ENCODE measurements at places on chromosomes 13 and 19.

DNA sequence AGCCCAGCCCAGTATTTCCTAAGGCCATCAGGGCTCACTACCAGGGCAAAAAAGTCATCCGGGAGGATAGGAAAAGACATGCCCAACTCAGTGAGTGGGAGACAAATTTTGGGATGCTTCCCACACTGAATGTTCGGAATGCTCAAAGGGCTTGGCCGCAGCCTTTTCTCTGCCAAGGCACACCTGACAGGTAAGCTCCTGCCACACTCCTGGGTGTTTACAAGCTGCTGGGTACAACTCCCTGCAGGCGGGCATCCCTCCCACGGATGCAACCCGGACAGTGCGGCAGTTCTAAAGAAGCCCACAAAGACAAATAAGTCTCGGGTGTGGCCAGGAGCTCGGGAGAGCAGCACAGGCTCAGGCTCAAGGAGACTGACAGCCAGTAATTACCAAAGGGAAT is 28.1 kb downstream of the SLC7A1 start:
- no peak for DNase-seq

DNA sequence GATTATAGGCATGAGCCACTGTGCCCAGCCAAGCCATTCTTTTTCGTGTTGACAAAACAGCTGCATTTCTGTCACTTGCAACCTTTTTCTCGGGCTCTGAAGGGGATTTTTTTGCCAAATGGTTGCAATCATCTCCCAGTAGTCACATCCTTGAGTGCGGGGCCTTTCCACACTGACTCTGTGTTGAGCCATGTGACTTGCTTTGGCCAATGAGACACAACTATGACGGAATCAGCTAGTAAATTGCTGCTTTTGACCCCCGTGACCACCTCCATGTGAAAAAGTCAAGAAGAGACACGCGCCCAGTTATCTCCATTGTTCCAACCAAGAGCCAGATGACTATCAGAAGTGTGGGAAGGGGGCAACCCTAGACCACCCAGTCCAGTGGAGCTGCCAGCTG is 18.3 kb downstream of the NPHS1 start:
- DNase-seq, result no peak

DNA sequence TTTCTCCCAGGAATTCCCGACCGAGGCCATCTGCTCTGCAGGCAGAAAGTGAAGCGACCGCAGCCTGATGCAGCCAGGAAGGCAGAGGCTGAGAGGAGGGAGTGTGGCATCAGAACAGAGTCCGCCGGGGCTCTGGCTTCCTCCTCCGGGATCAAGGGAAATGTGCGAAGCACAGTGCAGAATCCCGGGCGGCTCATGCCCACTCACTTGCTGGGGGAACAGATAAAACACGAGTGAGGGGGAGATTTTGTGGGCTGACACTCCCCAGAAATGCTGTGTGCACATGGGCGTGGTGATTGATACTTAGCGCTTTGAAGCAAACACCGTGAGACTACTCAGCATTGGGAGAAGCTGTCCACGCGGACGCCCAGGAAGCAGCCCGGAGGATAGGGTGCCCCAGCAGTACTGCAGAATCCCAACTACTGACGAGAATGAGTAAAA is 75.3 kb upstream of the POMP start:
- DNase-seq, result no peak

- DNase-seq, result no peak
Observed at GRCh38 chr13:80871481-80871880, 530.6 kb upstream of the SPRY2 start.

DNA sequence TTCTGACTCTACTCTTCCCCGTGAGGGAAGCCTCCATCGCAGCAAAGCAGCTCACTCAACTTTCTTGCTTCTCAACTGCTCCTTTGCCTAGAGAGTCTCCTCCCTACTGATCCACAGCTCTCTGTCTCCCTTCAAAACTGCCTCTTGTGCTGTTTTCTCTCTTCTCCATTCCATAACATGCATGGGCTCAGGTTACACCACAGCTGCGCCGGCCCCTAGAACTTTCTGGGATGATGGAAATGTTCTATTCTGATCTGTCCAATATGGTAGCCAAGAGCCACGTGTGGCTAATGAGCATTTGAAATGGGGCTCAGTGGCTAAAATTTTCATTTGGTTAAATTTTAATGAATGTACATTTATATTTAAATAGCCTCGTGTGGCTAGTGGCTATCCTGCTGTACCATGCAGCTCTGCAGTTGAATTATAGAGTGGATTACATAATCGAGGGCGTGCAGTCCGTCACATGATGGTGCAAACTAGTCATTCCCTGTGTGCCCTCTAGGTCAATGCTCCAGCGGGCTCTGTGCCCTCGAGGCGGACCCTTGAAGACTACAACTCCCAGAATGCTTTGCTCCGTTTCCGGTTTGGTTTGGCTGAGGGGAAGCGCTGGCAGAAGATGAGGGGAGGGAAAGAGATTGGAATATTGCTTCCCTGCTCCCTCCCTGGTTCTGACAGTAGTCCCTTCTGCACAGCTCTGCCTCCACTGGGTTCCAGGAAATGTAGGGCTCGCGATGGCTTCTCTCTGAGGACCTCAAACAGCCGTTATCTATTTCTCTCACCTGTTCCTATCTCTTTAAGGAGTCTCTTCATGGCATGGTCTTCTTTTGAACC is 109.8 kb downstream of the CACNA1A start:
- peak; percentile 32 for DNase-seq

GRCh38 chr13:109165417-109165904 is 536.0 kb downstream of the MYO16 start:
- DNase-seq, result no peak

- no peak for DNase-seq
Observed at GRCh38 chr19:19578252-19578651, 40.2 kb downstream of the CILP2 start.

GRCh38 chr13:20466371-20466770 is 59.3 kb downstream of the CRYL1 start:
- no peak for DNase-seq

GRCh38 chr13:78036841-78037240 is 118.2 kb upstream of the EDNRB start:
- DNase-seq, result no peak

GRCh38 chr13:29581666-29582065 is 13.8 kb downstream of the SLC7A1 start:
- DNase-seq, result no peak

- no peak for DNase-seq
Observed at GRCh38 chr19:57267291-57267690, 13.0 kb upstream of the ZNF460 start.

- no peak for DNase-seq
Observed at GRCh38 chr13:61024046-61024445, 391.6 kb downstream of the PCDH20 start.

DNA sequence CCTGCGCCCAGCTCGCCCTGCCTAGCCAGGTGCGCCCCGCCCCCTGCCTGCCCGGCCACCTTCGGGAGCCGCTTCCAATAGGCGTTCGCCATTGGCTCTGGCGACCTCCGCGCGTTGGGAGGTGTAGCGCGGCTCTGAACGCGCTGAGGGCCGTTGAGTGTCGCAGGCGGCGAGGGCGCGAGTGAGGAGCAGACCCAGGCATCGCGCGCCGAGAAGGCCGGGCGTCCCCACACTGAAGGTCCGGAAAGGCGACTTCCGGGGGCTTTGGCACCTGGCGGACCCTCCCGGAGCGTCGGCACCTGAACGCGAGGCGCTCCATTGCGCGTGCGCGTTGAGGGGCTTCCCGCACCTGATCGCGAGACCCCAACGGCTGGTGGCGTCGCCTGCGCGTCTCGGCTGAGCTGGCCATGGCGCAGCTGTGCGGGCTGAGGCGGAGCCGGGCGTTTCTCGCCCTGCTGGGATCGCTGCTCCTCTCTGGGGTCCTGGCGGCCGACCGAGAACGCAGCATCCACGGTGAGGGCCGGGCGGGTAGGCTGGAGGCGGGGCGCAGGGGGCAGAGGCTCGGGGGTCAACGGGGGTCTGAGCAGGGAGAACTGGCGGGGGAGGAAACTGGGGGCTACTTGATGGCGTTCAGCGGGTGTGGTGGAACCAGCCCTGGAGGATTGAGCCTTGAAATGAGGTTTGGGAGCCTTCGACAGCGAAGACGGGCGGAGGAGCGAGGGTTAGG is at the start of gene SPINT2:
SPINT2 (plus strand) TSS at position 88 of the 727 bp plus-strand sequence; CDS start at position 408, 320 bp downstream.
- no peak for DNase-seq

GRCh38 chr19:29694669-29695627 is 20.1 kb downstream of the C19orf12 start:
- peak; percentile 94 for DNase-seq

DNA sequence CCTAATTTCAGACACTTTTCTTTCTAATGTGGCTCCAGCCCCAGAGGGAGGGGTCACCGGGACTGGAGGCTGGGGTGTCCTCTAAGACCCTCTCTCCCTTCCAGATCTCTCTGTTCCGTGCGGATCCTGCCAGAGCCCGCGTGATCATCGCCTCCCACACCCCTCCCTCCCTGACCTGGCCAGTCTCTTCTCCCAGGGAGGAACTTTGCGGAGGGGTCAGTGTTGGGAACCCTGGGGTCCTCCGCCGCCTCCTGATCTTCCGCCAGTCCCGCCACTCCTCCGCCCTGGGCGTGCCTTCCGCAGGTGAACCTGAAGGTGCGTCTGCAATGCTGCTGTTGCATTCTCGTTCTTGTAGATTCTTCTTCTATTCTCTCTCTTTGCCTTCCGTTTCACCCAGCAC is 9.1 kb downstream of the SOX21 start:
- DNase-seq, result no peak

GRCh38 chr13:31774186-31774750 is 34.9 kb downstream of the RXFP2 start:
- DNase-seq, result no peak

DNA sequence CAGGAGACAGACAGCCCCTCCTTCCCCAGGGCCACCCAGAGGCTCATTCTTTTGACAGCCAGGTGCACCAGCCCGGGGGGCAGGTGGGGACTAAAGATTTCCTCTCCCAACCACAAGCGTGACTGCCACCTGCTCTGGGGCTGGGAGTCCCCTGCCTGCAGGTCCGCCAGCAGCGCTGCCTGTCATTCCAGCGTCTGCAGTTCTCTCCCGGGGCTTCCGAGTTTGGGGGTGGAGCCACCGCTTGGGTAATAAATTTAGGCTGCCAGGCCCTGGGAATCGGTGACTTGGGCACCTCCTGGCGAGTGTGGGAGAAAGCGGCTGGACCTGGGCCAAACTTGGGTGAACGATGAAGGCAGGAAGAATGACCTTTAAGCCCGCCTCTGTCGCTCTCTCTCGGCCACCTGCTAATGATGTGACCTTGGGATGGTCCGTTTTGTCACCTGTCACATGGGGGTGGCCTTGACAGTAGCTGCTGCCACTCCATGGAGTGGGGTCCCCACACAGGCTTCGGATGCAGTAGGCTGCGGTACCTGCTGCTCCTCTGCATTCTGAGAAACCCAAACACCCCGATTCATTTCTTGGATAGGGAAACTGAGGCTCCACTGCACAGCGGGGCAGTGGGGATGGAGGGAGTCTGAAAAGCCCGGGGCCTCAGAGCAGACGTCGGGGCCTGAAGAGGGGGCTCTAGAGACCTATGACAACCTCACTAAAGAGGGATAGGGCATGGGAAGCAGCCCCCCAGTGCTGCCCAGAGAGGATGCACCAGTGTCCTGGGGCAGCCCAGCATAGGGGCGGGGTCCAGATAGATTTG is 12.8 kb downstream of the FUT6 start:
- no peak for DNase-seq

DNA sequence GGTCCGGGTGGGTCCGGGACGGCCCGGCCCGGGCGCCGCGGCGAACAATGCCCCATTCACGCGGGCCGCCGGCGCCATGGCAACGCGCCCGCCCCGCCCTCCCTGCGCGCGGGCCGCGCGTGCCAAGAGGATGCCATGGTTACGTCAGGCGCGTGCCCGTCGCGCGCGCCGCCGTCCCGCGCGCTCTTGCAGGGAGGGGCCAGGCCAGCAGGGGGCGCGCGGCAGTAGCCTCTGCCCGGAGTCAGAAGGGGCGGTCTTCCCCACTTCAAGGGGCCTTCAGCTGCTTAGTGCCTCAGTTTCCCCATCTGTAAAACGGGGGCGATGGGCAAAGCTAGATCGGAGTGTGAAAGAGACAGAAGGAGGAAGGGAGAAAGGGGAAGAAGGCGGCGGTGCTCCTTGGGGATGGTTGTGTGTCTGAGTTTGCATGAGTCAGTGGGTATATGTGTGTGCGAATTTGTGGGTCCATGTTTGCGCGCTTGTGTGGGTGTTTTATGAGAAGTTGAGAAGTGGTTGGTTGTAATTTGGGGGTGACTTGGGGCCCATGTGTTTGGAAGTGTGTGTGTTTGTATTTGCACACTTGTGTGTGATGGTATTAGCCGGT is 11.6 kb upstream of the NFIX start:
- DNase-seq, result peak; percentile 33

DNA sequence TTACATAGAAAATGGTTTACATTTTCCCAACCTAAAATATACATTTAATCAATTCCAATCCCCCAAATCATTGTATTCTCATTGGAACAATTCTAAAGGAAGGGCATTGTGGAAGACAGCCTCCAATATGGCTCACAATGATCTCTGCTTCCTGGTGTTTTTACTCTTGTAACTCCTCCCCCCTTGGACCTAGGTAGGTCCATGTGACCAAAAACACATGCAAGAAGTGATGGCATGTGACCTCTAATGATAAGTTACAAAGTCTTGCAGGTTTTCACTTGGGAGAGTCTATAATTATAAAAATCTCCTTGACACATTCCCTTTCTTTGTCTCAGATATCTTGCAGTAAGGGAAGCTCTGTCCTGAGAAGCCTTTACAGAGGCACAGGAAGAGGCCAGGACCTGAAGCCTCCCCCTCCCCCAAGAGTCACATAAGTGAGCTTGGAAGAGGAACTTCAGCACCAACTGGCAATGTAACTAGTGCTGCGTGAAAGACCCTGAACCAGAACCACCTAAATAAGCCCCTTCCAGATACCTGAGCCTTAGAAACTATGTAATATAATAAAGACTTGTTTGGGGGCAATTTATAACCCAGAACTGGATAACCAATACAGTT is 816.2 kb upstream of the ATXN8OS start:
- no peak for DNase-seq

DNA sequence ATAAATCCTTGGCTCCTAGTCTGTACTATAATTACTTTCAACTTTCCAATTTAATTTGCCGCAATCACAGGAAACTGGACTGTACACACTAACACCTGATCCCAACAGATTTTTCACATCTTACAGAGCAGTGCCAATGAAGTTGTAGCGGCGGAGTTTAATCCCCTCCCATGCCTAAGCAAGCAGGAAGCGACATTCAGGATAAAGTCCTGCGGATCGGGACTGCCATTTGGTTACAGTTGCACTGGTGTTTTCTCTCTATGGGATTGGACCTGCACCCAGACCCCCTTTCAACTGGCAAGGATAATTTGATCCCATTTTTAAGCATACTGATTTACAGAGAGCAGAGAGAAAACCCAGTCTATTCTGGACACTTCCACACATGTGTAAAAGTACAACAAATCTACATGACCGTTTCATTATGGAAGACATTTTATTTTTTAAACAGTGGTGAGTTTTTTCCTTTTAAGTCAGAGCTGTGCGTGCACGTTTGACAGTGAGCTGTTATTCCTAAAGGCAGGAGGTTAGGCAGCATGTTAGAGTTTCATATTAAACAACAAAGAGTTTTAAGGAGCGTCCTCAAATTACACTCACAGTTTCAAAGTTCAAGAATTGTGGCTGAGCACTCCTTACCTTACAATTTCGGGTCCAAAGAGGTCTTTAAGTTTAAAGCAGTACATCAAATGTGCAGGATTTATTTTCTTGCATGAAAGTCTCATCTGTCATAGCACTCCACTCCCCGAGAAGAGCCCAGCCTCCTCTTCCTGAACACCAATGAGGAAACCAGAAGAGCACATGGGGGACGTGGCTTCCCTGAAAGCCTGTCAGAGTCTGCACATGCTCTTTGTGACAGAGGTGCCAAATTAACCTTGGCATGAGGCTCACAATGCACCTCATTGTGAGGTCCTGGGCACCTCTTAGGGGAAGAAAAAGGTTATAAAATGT is 141.6 kb upstream of the RFC3 start:
- no peak for DNase-seq

GRCh38 chr13:99041788-99042187 is 63.9 kb upstream of the DOCK9 start:
- no peak for DNase-seq

Measured in cerebellar nuclear complex (tissue), 1 donor.